Fibroblast of skin of right quadriceps (primary cell): ENCODE measurements at places on chromosomes 7 and 10.

- DNase-seq = peak; percentile 23
Measured at GRCh38 chr7:111357691-111358090, 204.6 kb downstream of the IMMP2L start.

- DNase-seq = no peak
Measured at GRCh38 chr10:112515852-112516251, 68.8 kb downstream of the VTI1A start.

DNA sequence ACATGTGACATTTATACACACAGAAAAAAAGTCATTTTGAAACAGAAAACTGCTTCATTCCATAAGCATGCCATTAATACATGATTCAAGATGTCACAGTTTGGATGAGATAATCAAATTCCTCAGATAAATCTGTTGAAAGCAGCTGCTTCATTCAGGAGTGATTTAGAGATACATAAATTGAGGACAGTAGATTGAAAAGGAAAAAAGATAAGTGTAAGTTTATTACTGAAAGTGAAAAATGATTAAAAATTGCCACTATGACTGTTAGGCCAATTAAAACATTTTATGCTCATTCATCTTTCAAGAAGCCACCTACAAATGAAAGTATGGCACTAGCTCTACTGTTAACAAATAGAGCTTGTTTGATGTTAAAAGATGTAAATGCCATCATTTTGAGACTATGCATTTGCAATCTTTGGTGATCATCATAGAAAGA, 136.9 kb upstream of the CDK6 start:
- DNase-seq = peak; percentile 42

DNA sequence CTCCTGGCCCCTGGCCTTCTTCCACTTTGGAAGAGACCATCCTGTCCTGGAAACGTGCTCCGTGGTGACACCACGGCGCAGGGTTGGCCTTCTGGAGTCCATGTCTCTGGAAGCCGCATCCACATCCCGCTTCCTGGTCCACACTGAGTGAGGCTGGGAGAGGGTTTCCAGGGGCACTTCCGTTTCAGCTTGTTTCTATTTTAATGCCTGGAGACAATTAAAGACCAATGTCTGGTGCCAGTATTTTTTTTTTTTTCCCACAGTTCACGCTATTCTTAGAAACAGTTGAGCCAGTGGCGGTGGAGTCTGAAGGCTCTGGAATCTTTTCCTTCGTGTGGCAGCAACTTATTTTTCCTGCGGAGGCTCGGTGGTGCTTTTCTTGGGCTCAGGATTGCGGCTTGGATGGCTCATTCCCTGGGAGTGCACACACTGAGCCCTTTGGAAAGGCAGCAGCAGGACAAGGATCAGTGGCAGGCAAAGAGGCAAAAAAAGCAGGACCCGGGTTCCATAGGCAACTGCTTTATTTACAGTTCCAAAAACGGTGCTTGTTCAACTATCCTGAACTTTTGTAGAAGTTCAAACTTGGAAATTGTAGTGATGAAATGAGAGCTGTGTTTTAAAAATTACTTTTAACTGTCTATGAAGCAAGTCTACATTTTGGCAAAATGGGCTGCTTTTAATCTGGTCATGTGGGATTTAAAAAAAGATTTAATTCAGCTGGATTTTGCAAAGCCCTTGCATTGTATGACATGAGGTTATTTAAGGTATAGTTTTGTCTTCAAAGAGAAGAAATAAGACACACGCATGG, 202.8 kb downstream of the BAMBI start:
- peak; percentile 48 for DNase-seq

- no peak for DNase-seq
Measured at GRCh38 chr10:110036640-110037039, 28.9 kb downstream of the ADD3 start.

DNA sequence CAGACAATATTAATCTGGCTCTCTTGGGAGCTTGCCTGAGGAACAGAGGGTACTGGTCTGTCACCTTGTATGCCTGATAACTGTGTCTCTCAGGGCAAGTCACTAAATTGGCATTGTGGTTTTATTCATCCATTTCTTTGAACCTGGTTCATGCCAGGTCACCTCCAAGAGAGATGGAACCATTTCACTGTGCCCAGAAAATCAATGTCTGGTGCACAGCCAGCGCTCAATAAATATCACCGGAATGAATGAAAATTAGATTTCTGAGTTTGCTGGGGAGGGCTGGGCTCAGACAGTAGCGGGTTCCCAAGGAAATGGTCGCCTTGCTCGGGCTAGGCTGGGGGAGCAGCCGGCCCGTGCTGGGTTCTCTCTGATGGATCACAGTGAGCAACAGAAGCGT, 64.1 kb upstream of the BAIAP2L1 start:
- no peak for DNase-seq

DNA sequence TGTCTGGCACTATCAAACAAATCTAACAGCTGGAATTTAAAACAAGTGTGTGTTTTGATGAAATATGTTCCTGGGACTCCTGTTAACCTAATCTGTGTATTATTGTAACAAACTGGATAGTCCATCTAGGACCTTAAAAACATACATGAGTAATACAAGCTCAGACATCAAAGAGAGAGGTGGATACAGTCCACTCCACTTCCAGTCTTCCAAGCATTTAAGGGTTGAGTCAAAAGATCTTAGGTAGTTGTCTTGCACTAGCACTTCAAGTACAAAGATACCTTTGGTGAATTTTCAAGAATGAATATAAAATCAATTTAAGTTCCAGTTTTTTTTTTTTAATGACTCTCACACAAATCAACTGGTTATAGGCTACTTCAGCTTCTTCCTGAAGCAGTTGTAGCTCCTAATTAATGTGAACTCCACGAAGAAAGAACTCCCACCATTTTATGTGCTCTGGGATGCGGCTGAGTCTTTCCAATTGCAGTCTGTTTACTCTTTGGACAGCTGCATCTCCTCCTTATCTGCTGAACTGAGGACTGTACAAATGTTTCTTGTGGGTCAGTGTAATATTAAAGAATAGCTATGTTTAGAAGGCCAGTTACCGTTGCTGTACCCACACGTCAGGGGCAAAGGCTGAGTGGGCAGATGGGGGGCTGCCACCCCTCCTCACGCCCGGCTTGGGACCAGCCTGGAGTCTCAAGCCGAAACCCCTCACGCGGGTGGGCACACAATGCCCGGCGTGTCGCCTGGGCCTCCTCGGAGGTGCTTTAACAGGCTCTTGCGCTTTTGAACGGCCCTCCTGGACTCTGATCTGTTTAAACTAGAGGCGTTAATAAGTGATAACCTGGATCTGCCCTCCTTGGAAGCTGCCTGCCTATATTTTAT, 2.9 kb upstream of the IGF2BP3 start:
- no peak for DNase-seq

- DNase-seq = no peak
Measured at GRCh38 chr10:6875269-6875865, 295.3 kb upstream of the PRKCQ start.

DNA sequence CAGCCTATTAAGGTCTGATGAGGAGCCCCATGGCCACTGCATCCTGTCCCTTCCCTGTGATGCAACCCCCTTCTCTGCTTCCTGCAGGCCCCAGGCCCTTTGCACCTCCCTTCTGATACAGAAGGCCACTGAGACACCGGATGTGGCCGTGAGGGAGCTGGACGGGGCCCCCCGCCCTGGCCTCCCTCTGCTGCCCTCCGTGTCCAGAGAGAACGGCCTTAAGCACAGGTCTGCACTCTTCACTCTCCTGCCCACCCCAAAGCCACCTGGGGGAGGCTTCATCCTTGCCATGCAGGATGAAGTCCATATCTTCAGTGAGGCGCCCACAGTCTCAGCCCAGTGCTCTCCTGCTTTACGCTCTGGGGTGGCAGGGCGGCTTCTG, 86.9 kb upstream of the GNA12 start:
- no peak for DNase-seq

GRCh38 chr10:60426425-60426824, 36.8 kb upstream of the ANK3 start:
- peak; percentile 90 for DNase-seq

GRCh38 chr10:78341953-78342614, 308.4 kb downstream of the RPS24 start:
- no peak for DNase-seq

GRCh38 chr7:7127773-7128172, 54.6 kb upstream of the C1GALT1 start:
- DNase-seq = no peak

GRCh38 chr7:77242554-77242953, 42.9 kb upstream of the FGL2 start:
- no peak for DNase-seq

GRCh38 chr7:38245409-38245977, 27.9 kb downstream of the TARP start:
- DNase-seq = no peak

- peak; percentile 77 for DNase-seq
Measured at GRCh38 chr10:34786464-34786863, 28.6 kb downstream of the PARD3 start.

DNA sequence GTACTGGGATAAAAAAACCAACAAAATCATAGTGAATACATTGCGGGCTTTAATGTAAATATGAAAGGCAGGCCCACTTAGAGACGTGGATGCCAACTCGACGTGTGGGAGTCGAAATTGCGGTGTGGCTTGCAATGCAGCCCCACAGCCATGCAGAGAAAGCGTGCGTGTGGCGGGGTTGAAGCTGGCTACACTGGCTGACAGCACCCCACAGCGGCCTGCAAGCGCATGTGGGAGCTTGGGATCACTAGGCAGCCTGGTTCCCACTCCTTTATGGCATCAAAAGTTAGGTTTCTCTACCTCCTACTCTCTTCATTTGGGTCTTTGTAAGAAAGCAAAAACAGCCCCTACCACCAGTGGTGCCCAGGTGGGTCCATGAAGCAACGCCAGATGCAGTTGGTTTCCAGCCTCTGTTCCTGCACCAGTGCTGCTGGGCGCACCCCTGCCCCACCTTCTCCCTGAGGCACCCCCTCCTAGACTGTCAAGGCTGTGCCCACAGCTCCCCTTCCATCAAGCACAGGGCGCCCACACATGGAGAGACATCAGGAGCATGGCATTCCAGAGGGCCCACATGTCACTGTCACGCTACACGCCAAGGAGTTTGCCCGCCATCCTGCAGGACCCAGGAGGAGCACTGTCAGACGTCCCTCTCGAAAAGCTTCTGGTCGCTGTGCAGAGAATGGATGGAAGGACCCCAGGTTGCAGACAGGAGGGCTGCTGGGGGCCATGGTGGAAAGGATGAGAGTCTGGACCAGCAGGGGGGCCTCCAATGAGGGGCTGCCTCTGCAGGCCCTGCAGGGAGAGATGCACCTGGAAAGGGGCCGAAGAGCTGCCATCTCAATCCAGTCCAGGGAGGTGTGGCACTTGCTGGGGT, 142.9 kb downstream of the PAXIP1 start:
- no peak for DNase-seq

DNA sequence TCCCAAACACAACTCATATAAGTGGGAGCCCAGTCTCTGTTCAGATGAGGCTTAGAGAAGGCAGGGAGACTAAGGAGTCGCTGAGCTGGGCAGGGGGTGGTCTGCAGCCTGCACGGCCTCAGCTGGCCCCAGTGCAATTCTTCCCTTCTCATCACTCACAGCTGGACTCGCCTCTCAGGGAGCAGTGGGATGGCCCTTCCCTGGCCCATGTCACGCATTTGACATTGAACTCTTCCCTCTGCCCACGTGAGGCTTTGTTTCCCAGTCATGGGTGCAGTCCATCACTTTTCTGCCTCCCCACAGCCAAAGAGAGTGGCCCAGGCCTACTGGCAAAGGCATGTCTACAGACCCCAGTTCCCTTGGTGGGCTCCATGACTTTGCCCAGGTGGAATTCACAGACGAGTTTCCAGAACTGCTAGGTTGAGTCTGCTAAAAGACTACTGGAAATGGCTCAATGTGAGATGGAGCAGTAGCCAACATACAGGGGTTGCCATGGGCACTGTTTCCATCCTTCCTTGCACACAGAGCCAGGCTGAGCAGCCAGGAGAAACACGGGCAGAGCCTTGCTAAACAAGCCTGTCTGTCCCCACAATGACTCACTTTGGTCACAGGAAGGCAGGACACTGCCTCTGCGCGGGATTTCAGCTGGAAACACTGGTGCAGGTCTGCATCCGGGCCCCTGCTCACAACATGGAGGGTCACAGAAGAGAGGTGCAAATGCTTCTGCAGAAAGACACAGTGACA, 90.1 kb downstream of the OAT start:
- DNase-seq = no peak

DNA sequence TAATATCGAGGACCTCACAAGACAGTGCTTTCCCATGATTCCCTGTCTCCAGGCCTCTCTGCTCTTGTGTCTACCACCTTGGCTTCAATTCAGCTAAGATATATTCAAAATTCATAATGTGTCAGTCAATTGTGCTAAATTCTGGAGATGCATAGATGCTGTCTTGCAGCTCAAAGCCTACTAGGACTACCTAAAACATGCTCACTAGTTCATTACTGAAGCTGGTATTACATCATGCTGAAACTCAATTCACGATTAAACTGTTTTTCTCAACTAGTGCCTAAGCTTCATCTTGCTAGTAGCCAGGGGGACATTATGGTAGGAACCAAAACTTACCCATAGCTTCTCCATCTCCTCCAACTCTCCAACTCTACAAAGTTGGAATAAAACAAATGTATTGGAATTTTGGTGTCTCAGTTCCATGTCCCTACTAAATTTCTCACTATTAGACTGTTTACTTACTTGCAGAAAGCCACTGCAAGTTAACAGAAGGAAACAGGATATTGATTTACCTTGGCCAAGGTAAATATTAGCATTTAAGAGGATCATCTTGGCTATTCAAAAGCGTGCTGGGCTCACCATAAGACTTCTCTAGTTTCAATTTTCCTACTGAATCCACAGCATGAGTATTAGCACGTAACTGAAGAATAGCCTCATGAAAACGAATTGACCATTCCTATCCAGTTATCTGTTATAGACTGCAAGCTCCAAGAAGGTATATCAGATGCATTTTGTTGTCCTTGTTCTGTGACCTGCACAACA, 53.6 kb downstream of the CREB3L2 start:
- no peak for DNase-seq

DNA sequence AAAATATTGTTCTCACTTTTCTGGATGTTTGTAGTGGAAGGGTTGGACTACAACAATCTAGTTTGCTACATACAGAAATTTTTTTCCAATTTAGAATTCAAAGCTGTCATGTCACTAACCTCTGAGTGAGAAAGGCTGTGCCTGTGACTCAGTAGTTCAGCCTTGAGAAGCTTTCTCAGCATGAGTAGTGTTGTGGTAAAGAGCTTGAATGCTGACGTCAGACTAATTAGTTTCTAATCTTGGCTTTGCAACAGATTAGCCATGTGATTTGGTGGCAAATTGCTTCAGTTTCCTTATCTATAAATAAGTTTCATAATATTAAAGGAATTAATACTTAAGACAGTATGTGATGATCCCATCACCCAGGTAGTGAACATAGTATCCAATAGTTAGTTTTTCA, 83.8 kb downstream of the ABCA13 start:
- peak; percentile 63 for DNase-seq

- DNase-seq = no peak
Measured at GRCh38 chr10:73152009-73152408, 15.8 kb downstream of the ECD start.
